ENCODE measurements at places on chromosomes 1 and 21.

DNA sequence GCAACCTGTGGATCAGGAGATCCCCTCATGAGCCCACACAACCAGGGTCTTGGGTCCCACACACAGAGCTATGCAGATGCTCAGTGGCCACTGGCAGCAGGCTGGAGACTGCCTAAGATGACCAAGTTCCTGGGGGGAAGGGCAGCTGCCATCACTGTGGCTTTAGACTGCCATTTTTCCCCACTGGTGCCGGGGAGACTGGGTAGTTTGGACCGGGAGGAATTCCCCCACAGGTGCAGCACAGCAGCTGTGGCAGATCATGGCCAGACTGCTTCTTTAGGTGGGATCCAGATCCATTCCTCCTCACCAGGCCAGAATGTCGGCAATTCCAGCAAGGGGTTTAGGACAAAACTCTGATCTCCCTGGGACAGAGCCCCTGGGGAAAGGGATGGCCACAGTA, 45.7 kb upstream of the HIVEP3 start:
- DNase-seq: no peak

GRCh38 chr1:8782001-8782620, 35.3 kb downstream of the RERE start:
- DNase-seq: no peak

DNA sequence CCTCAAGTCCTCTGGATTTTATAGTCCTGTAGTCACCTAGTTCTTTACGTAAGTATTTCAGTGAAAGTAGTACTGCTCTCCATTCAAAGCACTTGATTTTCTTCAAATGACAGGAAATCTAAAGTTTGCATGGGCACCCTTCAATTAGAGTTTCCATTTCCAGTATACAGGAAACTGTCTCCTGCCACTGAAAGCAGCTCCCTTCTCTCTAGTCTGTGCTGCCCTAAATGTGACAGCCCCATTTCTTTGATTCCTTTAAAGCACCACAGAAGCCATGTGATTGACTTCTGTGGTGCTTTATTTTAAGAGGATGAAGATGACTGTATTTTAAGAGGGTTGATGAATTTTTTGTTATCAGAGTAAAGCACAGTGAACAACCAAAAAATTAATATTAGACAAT, 226.1 kb downstream of the DNAH14 start:
- no peak for DNase-seq

- DNase-seq: no peak
Observed at GRCh38 chr1:22702296-22703085, 8.1 kb upstream of the EPHB2 start.

- peak; percentile 84 for DNase-seq
Observed at GRCh38 chr1:147700042-147701006, 30.0 kb upstream of the ACP6 start.

- no peak for DNase-seq
Observed at GRCh38 chr1:229552732-229553131, 5.8 kb downstream of the ABCB10 start.

DNA sequence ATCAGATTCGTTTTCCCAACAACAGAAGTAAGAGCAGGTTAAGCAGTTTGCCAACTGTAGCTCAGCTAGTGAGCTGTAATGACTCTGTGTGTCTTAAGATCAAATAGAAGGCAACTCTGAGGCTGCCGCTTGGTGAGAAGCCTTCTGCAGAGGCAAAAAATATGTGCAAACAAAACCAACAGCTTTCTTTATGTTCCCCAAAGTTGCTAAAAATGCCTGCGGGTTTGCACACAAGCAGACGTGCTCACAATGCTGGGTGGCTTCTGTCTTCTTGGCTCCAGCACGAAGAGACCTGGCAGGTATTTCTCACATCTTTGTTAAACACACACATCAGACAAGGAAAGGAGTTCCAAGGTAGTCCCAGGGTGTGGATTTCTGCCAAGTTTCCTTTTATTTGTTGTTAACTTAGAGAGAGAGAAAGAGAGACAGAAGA, 158.9 kb upstream of the JUN start:
- DNase-seq: no peak

DNA sequence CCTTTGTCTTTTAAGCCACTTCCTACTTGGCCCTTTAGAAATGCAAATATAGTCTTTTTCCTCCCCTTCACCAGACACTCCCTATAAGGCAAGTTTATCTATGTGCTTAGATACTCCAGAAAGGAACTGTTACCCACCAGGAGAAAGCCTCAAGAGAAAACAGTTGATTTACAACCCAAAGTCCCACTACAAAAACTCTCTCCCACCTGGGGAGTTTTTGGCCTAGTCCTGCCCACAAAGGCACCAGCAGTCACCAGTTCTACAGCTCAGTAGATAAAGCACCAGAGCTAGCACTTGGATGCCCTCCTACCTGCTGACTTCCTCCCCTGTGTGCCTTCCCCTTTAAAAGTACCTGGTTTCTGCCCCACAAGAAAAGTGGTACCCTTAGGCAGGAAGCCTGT, 27.7 kb upstream of the HAO2 start:
- DNase-seq: no peak

GRCh38 chr1:2973601-2974593, 47.4 kb upstream of the ACTRT2 start:
- DNase-seq: peak; percentile 8

GRCh38 chr1:78549891-78550290, 59.1 kb downstream of the PTGFR start:
- DNase-seq: no peak

GRCh38 chr1:104946558-104947210, 1197.0 kb downstream of the AMY1C start:
- no peak for DNase-seq

DNA sequence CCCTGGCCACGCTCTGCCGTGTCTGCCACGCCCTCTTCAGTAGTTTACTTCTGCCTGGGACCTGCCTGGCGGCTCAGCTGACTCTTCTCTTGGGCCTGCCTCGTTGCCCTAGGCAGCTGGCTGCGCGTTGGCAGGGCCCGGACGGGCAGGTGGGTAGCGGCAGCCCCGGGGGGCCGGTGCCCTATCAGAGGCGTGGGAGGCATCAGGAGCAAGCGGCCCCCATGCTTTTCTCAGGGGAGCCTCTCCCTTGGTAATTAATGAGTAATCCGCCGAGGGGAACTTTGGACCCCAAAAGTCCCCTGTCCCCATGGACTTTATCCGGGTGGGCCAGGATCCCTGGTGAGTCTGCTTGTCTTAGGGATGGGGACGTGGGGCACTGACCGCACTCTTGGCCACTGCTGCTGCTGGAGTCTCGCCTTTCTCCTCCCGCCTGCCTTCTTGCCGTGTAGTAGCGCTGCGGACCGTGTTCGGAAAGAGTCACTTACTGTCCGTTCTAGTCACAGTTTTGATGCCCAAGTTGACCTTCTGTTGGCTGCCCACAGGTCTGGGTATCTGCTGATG, 22.7 kb downstream of the SKI start:
- DNase-seq: no peak

- DNase-seq: no peak
Observed at GRCh38 chr21:45572783-45573451, 30.7 kb upstream of the SLC19A1 start.

- DNase-seq: no peak
Observed at GRCh38 chr1:192284927-192285326, 31.9 kb upstream of the RGS21 start.

DNA sequence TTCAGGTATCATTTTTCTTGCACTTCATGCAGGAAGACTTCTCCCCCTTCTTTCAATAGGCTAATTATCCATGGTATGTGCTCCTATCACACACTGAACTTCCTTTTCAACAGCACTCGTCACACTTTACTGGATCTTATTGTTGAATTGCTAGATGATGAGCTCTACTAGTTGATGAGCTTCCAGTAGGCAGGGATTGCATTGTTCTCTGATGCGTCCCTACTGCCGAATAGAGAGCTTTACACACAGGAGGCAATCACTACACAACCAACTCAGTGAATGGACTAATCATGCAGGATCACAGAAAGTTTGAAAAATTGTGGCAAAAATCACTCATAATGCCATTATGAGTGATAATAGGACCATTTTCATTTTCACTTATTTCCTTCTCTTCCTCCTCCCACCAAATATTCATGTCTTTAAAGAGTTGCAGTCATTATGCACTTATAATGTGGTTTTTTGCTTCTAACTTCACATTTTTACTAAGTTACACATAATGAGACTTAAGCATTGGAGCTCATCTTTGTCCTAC, 128.1 kb upstream of the ZNF648 start:
- DNase-seq: no peak

DNA sequence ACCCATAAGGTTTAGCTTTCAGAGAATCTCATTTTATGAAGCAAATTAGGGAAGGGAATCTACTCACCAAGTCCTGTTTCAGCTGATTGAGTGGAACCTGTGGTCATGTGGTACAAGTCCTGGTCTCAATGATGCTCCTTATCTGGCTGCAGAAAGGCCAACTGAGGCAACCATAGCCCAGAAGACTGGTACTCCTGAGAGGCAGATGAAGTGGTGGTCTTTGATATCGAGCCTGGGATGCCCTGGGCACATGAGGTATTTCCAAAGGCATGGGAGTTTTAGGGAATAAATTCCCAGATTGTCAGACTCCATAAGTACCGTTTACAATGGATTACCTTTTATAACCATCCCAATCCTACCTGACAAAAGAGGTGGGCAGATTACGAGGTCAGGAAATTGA, 3.3 kb downstream of the MX1 start:
- no peak for DNase-seq

- DNase-seq: peak; percentile 55
Observed at GRCh38 chr1:103461161-103462105, 64.1 kb upstream of the RNPC3 start.

DNA sequence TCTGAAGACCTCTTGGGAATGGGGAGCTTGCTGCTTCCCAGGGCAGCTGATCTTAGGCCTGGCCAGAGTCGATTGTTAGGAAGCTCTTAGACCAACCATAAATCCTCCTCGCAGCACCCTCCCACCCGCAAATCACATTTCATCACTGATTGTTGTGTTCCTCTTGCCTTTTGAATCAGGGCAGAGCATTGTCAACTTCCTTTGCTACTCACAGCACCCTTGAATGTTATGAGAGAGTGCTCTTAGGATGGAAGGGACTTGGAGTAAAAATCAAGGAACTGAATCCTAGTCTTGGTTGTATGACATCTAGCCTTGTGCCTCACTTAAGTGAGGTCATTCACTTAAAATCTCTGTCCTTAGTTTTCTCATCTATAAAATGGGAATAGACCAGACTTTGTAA, 3.0 kb downstream of the VASH2 start:
- no peak for DNase-seq

DNA sequence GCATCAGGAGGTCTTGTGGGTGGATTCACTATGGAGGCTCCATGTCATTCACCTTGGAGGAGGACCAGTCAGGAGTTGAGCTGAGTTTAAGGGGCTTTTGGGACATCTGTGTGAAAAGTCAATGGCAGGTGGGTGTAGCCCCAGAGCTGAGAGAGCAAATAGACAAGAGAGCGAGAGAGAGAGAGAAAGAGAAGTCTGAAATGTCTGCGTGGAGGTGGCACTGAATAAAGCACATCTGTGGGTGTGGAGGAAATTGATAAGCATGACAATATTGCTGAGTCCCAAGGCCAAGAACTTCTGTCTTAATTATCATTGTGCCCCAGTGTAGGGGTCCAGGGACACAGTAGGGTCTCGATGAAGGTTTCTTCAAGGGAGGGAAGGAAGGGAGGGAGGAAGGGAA, 79.5 kb upstream of the VAMP3 start:
- no peak for DNase-seq

DNA sequence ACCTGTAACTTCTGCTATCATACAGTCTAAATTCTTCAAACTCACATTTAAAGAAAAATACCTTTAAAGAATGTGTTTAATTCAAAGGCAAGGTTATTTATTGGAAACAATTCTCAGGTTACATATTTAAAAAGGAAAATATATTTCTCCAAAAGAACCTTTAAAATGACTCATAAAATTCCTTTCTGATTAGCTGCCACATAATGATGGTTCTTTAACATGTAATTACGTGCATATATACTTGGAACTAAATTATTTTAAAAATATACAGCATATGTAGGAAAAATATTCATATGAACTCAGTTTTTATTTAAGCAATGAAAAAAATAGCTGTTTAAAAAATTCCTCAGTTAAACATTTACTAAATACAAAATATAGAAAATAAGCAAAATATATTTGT, 173.6 kb downstream of the COP1 start:
- DNase-seq: no peak

DNA sequence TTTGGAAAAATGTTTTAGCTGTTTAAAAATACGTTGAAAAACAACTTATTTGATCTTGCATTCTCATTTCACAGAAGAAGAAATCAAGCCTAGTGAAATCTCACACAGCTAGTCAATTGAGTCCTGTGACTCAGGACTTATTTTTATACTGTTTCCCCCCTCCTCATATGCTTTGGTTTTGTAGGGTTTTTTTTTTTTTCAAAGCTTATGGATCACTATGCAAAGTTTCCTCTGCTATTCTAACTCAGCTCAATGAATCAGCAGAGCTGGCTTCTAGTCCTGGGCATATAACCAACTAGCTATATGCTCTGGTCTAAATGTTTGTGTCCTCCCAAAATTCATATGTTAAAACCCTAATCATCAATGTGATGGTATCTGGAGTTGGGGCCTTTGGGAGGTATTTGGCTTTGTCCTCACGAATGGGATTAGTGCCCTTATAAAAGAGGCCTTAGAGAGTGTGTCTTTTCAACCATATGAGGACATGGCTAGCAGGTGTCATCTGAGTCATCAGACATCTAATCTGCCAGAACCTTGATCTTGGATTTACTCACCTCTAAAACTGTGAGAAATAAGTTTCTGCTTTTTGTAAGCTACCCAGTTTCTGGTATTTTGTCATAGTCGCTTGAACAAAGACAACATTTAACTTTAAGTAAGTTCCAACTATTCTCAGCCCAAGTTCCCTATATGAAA, 317.2 kb upstream of the C1orf87 start:
- DNase-seq: peak; percentile 4

DNA sequence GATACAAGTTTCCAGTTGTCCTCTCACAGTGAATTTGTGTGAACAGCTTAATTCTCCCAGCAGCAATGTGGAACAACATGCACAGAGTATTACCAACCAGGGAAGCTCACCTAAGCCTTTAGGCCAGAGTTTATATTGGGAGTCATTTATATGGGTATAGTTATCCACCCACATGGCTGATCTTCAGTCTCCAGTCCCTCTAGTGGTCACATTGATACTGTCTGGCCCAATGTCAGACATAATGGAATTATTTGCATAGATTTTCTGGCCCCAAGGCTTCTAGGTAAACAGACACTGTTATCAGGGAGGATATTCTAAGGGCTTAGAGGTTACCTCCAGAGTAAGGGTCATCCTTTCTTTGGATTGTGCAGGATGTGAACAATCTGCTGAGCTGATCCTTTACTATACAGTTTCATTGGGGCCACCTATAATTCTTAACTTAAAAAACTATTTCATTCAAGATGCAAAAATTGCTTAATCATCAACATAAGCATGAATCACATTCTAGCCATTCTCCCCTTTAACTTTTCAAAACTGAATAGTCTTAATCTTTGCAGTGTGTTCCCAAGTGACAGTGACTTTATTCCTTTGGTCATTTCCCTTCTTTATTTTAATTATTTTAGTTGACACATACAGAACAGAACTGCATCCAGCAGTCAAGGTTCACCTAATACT, 210.9 kb downstream of the LTN1 start:
- peak; percentile 73 for DNase-seq

Data from hematopoietic multipotent progenitor cell treated with erythropoietin and hydrocortisone succinate and interleukin-3 and kit ligand, for 6 days (in vitro differentiated cells).